ENCODE measurements at places on chromosomes 3 and 15.
A peak's percentile ranks its signal among the peaks of the same experiment; 100 is the strongest.

- DNase-seq, result no peak
Measured at GRCh38 chr3:111215481-111215880, 143.9 kb downstream of the NECTIN3 start.

GRCh38 chr3:11436775-11437174, 164.6 kb downstream of the ATG7 start:
- DNase-seq, result no peak

- DNase-seq, result no peak
Measured at GRCh38 chr15:77457191-77457904, 36.7 kb downstream of the HMG20A start.

GRCh38 chr3:100609963-100610362, 562 bp downstream of the ADGRG7 start:
- DNase-seq, result no peak

DNA sequence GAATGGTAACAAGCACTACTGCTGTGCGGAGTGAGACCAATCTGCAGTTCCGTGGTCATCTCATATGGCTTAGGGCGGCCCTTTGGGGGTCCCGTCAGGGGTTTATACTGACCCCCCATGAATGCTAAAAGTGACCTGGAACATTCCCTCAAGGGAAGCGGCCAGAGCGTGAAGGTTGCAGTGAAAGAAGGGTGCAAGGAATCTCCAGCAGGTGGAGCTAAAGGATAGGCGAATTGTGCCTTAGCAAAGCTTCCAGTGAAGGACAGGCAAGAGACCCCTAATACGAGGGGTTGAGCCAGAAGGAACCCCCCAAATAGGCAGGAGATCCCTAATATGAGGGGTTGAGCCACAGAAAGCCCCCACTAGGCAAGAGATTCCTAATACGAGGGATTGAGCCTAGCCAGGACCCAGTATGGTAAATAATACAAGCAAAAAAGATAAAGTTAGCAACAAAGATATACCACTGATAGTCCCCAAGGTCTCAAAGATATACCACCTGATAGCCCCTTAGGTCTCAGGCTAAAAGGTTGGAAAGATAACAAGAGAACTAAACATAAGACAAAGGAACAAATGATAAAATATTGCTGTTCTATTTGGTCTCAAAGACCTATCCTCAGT, 32.8 kb downstream of the ZNF589 start:
- DNase-seq, result peak; percentile 83

DNA sequence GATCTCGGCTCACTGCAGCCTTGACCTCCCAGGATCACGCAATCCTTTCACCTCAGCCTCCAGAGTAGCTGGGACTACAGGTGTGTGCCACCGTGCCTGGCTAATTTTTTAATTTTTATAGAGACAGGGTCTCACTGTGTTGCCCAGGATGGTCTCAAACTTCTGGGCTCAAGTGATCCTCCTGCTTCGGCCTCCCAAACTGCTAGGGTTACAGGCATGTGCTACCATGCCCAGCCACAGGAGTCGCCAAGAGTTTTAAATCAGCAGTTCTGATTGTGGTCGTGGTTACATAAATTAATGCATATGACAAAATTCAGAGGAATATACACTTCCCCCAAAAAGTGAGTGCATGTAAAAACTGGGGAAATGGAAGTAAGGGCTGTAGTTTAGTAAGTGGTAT, 32.9 kb downstream of the MEGF11 start:
- DNase-seq, result no peak

GRCh38 chr15:94240480-94240879, 9.1 kb downstream of the MCTP2 start:
- DNase-seq, result no peak

GRCh38 chr3:171986757-171987518, 52.4 kb upstream of the FNDC3B start:
- DNase-seq, result no peak

DNA sequence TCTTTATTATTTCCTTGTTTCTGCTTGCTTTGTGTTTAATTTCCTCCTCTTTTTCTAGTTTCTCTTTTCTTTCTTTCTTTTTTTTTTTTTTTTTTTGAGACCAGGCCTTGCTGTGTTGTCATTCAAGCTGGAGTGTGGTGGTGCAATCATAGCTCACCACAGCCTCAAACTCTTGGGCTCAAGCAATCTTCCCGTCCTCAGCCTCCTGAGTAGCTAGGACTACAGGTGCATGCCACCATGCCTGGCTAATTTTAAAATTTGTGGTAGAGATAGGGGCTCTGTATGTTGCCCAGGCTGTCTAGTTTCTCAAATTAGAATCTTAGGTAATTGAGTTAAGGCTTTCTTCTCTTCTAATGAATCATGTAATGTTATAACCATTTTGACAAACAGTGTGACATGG, 22.4 kb downstream of the SLMAP start:
- DNase-seq, result no peak

DNA sequence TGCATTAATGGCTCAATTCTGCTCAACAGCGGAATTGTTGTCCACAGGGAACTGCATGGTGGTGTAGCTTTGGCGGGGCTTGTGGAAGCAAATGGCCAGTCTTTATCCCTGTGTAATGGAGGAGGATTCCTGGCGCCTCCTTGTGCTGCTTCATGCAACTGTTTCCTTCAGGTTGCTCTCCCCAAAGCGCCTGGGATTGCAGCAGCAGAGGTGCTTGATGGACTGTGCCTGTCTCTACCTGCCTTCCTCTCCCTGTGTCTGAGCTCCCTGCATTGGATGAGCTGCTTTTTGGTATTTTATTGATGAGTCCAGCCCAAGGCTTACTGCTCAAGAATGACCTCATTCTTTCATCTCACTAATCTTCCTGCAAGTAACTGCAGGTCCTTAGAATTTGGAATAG, 72.9 kb upstream of the NDN start:
- DNase-seq, result no peak
